ENCODE measurements at places on chromosomes 5 and 9.

GRCh38 chr5:60482301-60482700, 217.7 kb downstream of the DEPDC1B start:
- DNase-seq: no peak

GRCh38 chr5:176590035-176590717, 19.8 kb downstream of the GPRIN1 start:
- no peak for DNase-seq

GRCh38 chr9:137461316-137461662, 2.2 kb upstream of the NSMF start:
- DNase-seq: no peak

GRCh38 chr9:119802133-119802532, 432.9 kb upstream of the BRINP1 start:
- no peak for DNase-seq

DNA sequence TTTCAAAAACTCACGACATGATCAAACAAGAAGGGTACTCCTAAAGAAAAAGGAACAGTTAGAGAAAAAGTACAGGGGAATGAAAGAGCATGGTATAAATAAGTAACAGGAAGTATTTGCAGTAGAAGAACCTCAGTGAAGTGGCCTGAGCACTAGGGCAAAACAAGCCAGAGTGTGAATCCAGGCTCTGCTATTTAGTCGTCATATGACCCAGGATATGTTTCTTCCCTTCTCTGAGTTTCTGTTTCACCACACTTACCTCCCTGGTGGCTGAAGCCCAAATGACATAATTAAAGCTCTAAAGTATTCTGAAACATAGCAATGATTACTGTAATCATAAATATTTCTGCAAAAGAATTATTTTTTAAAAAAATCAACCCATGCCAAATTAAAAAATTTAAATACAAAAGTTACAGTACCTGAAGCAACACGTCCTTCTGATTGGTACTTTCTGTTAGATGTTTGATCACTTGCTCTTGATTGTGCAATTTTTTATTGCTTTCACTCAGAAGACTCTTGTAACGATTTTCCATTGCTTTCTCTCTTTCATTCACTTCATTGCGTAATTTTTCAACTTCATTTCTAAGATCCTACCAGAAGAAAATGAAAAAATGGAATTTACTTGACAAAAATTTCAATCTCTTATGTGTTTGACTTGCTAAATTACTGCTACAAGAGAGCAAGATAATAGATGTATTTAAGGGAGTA, 88.9 kb downstream of the CDK5RAP2 start:
- no peak for DNase-seq

DNA sequence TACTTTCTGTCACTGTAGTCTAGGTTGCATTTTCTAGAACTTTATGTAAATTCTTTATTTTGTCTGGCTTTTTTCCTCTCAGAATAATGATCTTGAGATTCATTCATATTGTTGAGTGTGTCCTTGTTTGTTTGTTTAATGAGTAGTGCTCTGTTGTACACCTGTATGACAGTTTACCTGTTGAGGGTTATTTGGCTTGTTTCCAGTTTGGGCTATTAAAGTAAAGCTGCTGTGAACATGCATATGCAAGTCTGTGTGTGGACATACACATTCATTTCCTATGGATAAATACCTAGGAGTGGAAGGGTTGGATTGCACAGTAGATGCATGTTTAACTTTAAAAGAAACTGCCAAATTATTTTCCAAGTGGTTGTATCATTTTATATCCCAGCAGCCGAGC, 30.4 kb downstream of the MVB12B start:
- no peak for DNase-seq

GRCh38 chr9:73081979-73082657, 69.5 kb upstream of the ANXA1 start:
- DNase-seq: no peak

Data from stimulated activated CD8-positive, alpha-beta memory T cell treated with anti-CD3 and anti-CD28 coated beads, Interleukin-2, amount 100 ng/mL, for 48 hours (primary cell).